ENCODE measurements at places on chromosomes 2 and 18.

DNA sequence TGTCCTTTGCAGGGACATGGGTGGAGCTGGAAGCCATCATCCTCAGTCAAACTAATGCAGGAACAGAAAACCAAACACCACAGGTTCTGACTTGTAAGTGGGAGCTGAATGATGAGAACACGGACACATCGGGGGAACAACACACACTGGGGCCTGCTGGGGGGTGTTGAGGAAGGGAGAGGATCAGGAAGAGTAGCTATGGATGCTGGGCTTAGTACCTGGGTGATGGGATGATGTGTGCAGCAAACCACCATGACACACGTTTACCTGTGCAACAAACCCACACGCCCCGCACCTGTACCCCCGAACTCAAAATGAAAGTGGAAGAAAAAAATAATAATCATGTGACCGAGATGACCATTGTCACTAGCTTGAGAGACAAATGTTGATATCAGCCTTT lies 114.7 kb downstream of the NDUFA10 start:
- DNase-seq, result no peak

GRCh38 chr18:67901573-67901972 lies 385.1 kb upstream of the DSEL start:
- no peak for DNase-seq

DNA sequence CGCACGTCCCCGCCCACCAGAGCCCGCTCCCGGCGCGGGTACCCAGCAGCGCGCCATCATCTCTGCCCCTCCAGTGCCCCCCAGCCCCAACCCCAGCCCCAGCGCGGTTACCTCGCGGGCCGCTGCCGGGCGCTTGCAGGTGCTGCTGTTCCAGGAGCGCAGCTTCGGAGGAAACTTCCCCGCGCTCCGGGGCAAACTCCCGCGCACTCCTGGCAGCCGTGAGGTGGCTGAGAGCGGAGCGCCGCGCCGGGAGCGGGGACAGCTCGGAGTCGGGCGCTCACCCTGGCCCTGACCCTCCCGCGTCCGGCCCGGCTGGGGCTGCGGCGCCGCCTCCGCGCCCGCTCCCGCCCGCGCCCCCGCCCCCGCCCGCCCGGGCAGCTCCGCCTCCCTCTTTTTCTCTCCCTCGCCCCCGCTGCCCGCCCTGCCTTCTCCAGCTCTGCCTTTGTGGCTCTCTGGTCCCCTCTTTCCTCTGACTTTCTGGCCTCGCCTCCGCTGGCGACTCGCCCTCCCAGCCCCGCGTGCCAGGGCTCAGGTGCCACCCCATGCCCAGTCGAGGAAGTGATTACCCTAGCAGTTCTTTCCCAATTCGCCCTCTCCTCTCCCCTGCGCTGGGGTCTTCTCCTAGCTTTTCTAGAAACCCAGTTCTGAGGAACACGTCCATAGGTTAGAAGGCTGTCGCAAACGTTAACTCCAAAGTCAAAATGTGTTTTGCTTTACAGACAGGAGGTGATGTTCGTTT lies at the start of gene CHST9:
CHST9 (minus strand) TSS at position 284 of the 739 bp plus-strand sequence. CDS start 42,499 bp downstream, outside the sequence.
- DNase-seq, result no peak

- no peak for DNase-seq
Observed at GRCh38 chr2:168181825-168182224, 65.6 kb downstream of the STK39 start.

GRCh38 chr2:176533505-176534193 lies 264.4 kb downstream of the MTX2 start:
- no peak for DNase-seq

GRCh38 chr18:12518326-12518725 lies 110.6 kb downstream of the PRELID3A start:
- no peak for DNase-seq

- no peak for DNase-seq
Observed at GRCh38 chr2:1539441-1539840, 126.2 kb downstream of the TPO start.

GRCh38 chr2:215970425-215970824 lies 42.9 kb downstream of the MREG start:
- DNase-seq, result no peak

All from activated naive CD4-positive, alpha-beta T cell (primary cell).